ENCODE measurements at places on chromosomes 6 and 20.

DNA sequence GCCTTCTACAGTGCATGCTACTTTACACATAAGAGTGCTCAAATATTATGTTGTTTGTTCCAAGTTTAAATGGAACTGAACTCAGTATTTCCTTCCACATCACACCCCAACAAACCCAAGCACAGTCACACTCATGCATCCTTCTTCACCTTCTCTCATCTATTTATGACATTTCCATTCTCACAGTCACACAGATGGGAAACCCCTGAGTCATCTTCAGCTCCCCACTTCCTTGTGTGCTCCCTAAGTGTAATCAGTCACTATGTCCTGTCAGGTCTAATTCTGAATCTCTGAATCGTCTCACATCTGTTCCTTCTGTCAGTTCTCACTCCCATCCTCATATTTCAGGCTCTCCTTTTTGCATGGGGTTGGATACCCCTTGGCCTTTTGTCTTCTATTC, 96.0 kb downstream of the RIMS1 start:
- no peak for DNase-seq

DNA sequence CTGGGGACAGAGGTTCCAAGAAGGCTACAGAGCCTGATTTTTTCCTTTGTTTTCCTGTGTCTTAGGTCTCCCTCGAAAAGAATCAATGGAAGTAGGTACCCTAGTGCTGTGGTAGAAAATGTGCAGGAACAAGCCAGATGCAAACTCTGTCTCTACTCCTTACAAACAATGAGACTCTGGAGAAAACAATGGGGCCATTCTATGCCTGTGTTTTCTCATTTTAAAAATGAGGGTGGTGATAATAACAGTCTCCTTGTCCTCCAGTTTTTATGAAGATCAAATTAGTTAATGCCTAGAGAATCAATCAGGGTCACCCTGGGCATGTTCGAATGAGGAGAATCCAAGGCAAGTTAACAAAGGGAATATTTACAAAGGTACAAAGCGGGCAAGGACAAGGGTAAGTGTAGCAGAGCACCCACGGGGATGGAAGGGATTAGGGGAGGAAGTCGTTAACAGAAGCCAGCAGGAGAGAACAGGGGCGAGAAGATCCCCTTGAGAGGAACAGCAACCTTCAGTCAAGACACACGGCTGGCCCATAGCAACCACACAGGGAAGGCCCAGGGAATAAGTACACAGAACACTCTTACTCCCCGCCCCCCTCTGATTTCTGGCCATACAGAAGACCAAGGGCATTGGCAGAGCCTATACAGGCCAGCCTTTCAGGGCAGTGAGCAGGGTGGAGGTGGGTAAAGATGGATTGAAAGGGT, 342.8 kb downstream of the PTPRT start:
- DNase-seq = no peak

GRCh38 chr6:169452117-169452868, 198.6 kb upstream of the THBS2 start:
- DNase-seq = no peak

- DNase-seq = no peak
Observed at GRCh38 chr6:54876365-54876764, 29.8 kb downstream of the FAM83B start.

GRCh38 chr6:14743474-14744211, 502.2 kb upstream of the JARID2 start:
- no peak for DNase-seq
